ENCODE measurements at places on chromosomes 5 and 9.

DNA sequence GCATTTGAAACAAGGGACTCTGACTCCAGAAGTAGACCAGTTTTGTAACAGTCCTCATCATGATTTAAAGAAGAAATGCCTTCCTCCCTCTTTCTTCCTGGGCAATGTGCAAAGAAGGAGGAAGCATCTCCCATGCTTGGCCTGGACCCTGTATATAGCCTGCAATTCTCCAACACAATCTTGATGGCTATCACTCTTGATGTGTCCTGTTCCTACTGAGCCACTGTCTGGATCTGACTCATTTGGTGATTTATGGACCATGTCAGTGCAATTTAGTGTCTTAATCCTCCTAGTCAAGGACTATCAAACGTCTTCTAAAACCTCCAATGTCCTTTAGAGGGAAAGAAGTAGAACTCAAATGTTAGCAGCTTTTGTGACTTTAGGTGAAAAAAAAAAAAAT lies 697.3 kb downstream of the TLR4 start:
- DNase-seq: no peak

GRCh38 chr9:99031319-99031718 lies 73.6 kb upstream of the TGFBR1 start:
- DNase-seq: no peak

DNA sequence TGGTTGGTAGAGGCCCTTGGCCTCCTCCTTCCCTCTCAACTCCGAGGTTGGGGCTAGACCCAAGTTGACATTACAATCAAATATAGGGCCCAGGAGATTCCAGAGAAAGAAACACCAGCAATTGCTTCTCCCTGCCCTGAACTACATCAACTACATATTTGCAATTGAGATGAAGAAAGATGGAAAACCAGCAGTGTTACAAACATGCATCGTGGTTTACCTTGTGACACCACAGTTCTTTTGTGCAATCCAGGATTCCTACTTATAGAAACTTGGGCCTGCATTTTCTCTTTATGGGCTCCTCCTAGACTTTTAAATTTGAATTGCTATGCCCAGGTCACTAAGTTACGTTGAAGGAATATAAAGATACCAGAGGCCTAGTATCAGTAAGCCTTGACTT lies 126.7 kb downstream of the DCP2 start:
- no peak for DNase-seq

- DNase-seq: no peak
Observed at GRCh38 chr9:80040457-80040856, 468.7 kb downstream of the TLE4 start.

DNA sequence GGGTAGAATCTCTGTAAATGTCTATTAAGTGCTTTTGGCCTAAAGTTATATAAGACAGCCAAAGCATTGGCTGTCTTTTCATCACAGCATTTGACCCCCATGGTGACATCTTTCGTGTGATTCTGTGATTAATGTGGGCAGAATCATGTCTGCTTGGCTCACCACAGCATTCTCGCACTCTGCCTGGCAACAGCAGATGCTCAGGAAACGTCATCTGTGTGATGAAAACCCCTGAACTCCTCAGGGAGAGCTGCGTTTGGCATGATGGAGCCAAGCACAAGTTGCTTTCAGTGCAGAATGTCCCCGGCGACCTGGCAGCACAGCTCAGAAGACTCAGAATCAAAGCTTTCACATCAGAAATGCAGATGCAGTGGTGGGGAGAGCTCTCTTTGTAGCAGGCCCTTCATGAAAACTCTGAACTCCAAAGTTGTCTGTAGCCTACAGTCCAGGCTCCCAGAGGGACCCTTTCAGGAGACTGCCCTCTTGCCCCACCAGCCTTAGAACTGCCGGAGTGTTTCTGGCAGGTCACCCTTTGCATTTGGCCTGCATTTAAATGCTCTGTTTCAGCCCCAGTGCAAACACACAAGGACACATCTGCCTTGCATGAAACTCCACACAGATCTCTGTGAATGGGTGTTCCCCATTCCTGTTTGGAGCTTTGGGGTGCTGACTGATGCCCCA lies 155.6 kb upstream of the PANK3 start:
- DNase-seq: no peak

DNA sequence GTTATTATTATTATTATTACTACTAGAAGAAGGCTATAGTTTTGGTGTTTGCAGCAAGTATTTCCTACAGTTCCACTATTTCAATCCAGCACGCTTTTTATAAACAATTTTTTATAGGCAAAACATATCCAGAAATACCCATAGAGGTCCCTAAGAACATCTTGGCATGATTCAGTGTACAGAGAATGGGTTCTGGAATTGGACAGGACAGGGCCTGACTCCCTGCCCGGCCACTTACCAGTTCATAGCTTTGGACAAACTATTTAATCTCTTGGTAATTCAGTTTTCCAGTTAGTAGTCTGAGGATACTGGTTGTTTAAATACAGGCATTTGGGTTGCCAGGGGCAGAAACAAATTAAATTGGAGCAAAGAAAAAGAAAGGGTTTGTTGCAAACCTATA lies 91.2 kb downstream of the PGM5 start:
- no peak for DNase-seq

DNA sequence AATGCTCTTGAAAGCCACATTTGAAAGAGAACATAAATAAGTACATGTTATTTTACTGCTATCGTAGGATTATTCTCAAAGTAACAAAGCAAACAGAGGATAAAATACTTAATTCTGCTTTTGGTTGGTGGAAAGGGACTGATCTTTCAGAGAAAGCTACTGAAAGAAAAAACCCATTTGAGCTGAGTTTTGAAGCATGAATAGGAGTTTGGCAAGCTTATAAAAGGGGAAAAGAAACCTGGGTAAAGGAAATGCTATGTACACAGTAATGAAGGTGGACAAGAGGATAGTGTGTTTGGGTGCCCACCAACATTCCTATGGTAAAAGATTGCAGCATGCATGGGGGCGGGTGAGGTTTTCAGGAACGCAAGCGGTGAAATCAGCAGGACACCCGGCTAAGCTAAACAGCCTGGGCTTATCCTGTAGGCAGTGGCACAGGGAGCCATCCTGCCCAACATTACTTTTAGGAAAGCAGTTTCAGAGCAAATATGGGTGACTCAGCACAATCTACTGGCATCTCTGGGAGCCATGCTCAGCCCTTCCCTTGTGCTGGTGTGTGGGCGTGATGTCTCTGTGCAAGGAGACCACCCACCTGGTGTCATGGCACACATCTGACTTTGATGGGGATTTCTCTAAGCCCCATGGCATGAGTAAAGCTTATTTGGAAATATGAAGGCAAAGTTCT lies 673.9 kb upstream of the KLF4 start:
- no peak for DNase-seq

GRCh38 chr9:35540315-35540714 lies 50.4 kb downstream of the RUSC2 start:
- no peak for DNase-seq

DNA sequence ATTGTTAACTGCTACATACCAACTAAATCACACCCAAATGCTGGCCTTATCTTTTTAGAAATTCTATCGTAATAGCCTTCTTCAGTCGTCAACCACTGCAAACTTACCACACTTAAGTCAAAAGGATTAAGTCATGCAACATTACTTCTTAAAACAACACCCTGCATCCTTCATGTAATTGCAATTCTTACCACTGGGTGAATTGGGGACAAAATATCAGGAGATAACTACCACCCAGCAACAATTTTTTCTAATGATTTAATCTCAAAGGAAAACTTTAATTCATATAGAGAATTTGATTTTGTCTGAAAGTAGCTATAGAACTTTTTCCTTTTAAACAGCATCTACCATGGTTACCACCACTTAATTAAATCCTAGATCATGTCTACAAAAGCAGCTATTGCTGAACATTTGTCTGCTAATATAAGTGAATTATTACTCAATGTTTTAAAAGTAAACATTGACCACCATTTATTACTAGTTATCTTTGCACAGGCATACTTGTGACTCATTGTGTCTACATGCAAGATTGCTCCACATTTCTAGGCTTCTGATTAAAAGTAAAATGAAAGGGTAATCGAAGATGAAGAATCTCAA lies 10.5 kb downstream of the MLLT3 start:
- no peak for DNase-seq

DNA sequence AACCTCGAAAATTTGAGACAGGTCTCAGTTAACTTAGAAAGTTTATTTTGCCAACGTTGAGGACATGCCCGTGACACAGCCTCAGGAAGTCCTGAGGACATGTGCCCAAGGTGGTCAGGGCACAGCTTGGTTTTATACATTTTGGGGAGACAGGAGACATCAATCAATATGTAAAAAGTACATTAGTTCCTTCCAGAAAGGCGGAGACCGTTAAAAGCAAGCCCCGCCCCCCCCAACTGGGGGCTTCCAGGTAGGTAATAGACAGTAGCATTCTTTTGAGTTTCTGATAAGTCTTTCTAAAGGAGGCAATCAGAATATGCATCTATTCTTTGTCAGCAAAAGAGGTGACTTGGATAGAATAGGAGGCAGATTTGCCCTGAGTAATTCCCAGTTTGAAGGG lies 599 bp upstream of the MOCS2 start:
- DNase-seq: no peak

DNA sequence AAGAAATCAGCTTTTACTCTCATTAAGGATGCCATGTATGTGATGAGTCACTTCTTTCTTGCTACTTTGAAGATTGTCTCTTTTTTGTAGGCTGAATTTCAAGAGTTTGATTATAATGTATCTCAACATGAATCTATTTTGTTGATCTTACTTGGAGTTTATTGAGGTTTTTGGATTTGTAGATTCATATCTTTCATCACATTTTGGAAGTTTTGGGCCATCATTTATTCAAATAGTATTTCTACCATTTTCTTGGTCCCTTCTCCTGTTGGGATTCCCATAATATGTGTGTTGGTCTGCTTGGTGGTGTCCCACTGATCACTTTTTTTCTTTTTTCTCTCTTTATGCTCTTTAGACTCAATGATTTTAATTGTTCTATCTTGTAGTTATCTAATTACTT lies 116.3 kb downstream of the CNTLN start:
- no peak for DNase-seq

DNA sequence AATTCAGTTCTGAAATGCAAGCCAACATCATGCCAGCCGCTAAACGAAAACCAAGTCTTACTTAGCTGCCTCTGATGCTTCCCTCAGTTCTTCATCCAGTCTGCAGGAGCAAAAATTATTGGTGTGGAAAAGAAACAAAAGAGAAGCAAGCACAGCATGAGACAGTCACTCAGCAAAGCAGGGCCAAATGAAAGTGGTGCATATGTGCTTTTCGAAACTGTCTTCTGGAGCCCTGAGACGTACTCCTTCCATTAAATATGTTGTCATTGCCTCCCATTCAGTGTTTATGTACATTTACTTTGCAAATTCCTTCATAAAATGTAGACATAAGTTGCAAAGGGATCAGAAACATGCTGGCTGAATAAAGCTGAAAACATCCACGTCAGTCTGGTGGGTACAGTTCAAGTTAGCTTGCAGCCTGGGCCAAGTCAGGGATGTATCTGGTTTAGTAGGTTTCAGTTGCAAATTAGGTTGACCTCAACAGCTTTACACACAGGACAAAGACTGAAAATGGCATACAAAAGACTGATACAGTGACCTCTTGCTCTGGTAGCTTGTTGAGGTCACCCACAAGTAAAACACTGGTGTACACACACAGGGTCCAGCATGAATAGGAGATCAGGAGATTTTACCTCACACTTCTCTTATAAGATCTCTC lies 139.7 kb upstream of the PCA3 start:
- DNase-seq: no peak

- DNase-seq: no peak
Observed at GRCh38 chr9:134068744-134069479, 1.1 kb upstream of the BRD3 start.

All from sciatic nerve (tissue), 2 donors.